ENCODE measurements at places on chromosomes 3 and 15.
A peak's percentile ranks its signal among the peaks of the same experiment; 100 is the strongest.

DNA sequence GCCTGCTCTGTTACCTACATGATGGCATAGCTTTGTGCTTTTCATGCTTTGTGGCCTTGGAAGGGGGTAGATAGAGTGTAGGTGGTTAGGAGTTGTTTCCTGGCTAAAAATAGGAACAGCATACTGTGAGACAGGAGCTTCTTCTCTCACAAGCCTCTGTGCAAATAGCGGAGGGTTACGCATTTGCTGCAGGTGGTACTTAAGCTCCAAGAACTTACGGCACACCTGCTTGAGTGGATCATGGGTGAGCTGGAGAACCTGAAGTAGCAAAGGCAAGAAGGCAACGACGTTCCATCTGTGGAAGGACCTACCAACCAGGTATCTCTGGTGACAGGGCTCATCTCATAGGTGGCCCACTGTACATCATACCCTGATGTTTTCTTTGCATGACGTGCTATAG, 66.0 kb downstream of the ST6GAL1 start:
- DNase-seq = no peak

GRCh38 chr3:134449951-134450350, 35.8 kb downstream of the ANAPC13 start:
- no peak for DNase-seq

- no peak for DNase-seq
These were observed 43.8 kb upstream of the USP50 start for GRCh38 chr15:50590288-50590687.

DNA sequence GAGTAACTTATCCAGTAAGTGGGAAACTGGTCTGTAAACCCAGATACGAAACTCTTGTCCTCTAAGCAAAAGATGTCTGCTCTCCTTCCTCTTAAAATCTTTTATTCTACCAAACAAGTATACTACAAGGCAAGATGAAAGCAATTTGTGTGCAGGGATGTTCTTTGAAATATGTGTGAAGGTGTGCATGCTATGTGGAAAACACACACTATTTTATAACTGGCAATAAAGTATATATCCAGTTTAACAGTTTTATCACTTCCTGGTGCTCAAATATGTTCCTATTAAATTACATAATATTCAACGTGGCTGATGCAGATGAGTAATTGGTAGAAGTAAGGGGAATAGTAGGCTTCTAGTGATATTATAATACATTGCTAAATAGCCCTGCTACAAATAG, 566.5 kb downstream of the ROBO2 start:
- no peak for DNase-seq

DNA sequence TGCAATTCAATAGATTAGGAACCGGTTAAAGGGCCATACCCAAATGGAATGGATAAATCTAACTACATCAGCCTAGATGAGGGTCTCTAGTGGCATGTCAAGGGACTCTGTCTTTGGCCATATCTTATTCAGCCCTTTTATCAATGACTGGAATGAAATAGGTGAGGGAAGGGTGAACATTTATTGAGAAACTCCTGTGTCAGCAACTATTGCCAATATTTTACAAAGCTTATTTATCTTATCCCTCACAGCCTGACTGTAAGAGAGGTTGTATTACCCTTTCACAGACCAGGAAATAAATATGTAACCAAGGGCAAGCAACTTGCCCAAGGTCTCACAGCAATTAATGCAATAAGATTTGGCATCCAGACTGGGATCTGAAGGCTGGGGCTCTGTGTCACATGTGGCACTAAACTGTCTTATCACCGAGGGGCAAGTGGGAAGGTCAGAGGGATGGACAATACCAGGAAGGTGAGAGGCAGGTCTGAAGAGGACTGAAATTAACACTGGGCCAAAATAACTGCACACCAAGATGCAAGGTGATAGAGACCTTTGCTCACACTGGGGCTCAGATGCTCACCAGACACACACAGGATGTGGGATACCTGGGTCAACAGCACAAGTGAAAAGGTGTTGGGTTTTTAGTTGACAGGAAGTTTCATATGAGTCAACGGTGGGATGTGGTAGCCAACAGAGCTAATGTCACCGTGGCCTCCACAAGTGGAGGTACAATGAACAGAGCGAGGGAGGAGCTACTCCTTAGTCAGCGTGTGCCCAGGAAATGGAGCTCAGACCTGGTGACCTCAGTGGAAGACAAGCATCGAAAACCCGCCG, 261.3 kb downstream of the RPLP1 start:
- DNase-seq = no peak

DNA sequence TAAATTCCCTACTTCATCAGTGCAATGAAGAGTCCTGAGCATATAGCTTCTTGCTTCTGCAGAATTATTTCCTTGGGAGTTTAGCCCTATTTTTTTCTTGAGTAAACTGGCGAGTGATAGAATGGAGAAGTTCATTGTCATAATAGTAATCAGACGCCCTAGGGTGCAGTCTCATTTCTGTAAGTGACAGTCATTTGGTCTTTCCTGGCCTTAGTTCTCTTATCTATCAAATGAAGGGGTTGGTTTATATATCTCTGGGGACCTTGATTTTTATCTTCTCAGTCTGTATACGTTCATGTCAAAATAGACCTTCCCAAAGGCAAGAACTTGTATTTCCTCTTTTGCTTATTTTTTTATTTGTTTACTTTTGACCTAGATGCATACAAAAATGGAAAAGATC, 9.9 kb upstream of the ALPK3 start:
- DNase-seq = no peak

DNA sequence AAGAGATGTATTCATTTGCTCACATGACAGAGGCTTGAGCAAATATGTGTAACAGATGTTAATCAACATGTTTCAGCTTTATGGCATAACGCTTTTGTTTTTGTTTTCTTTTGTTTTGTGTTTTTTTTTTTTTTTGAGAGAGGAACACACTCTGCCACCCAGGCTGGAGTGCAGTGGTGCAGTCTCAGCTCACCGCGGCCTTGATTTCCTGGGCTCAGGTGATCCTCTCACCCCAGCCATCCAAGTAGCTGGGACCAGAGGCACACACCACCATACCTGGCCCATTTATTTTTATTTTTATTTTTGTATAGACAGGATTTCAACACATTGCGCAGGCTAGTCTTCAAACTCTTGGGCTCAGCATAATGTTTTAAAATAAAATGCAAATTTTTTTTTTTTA, 1504.4 kb upstream of the CADM2 start:
- peak; percentile 10 for DNase-seq

GRCh38 chr3:197440717-197441303, 115.0 kb downstream of the BDH1 start:
- DNase-seq = no peak

GRCh38 chr3:98980915-98981596, 79.6 kb upstream of the DCBLD2 start:
- DNase-seq = peak; percentile 49

DNA sequence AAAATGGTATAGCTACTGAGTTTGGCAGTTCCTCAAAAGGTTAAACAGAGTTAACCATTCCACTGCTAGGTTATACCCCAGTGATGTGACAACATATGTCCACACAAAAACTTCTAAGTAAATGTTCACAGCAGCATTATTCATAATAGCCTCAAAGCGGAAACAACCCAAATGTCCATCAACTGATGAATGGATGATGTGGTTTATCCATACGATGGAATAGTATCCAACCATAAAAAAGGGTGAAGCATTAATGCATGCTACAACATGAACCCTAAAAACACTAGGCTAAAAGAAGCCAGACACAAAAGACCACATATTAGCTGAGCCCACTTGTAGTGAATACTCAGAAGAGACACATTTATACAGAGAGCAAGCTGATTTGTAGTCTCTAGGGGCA, 9.0 kb downstream of the XXYLT1 start:
- no peak for DNase-seq

DNA sequence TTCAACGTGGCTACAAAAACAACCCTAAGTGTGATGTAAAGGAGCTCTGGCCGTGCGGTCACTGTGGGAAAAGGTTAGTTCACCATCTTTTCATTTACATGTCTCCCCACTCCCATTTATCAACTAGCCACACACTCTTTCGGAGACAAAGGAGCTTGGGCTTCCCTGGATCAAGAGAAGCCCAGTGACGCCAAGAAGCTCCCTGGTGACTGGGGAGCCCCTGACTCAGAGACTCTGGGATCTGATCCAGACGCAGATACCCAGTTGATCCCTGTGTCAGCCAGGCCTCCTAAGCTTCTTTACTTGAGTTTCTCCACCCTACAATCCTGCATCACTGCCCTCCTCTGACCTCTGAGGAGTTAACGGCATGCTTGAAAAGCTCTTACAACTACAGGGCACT, 43.9 kb downstream of the HEG1 start:
- DNase-seq = no peak

DNA sequence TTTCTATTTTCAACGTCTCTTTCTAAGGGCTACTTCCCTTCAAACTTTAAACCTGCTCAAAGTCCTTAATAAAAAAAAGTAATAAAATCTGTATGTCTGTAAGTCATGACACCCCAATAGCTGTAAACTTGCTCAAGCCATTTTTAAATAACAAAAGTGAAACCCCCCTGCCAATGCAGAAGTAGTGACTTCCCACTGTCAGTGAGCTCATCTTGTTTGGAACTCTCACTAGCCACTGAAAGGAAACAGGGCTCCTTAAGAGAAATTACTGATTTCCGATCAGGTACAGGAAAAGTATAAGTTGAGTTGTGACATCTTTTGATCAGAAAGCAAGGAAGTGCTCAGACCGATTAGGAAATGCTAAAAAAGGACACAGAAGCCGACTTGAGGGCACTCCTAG, 27.6 kb upstream of the GPR171 start:
- DNase-seq = no peak

DNA sequence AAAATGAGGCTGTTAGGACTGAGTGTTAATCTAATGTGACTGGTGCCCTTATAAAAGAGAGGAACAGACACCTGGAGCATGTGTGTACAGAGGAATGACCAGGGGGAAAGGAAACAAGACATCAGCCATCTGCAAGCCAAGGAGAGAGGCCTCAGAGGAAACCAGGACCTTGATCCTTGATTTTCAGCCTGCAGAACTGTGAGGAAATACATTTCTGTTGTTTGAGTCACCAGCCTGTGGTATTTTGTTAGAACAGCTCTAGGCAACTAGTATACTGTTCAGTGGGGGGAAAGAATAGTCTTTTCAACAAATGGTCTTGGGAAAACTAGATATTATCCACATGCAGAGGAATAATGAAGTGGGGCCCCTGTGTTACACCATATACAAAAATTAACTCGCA, 80.6 kb downstream of the CCR1 start:
- no peak for DNase-seq

DNA sequence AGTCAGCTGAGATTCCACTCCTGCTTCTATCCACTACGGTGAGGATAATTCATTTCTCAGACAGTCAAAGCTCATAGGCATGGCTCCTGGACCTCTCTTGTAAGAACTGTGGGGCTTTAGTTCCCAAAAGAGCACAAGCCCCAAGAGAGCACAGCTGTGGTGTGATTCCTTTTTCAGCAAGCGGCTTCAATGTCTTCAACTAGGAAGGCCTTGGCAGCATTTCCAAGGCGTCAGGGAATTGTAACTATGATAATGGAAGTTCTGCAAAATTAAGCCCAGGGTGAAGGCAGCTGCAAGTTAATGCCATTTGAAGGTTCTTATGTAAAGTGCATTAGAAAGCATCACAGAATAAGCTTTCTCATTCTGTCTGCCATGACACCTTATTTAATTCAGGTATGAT, 657.1 kb downstream of the GRM7 start:
- DNase-seq = peak; percentile 31
